ENCODE measurements at places on chromosomes 12 and 14. TPM values are rescaled to one million over a fixed set of nuclear protein-coding genes. Genes with fewer than 3 reads are reported as not detected.
A peak's percentile ranks its signal among the peaks of the same experiment; 100 is the strongest.

The TMEM132D gene
- total RNA-seq = 6.4 TPM

The TMEM119 gene
- 0.57 TPM for total RNA-seq

The ALDH1L2 gene
- 5.7 TPM for total RNA-seq

The RPL10L gene
- total RNA-seq = 6.9 TPM

The FAR2 gene
- total RNA-seq = 21.9 TPM

The NTF3 gene
- 12.7 TPM for total RNA-seq

The ITGB7 gene
- 0.34 TPM for total RNA-seq

The RAB21 gene
- total RNA-seq = 50.6 TPM

DNA sequence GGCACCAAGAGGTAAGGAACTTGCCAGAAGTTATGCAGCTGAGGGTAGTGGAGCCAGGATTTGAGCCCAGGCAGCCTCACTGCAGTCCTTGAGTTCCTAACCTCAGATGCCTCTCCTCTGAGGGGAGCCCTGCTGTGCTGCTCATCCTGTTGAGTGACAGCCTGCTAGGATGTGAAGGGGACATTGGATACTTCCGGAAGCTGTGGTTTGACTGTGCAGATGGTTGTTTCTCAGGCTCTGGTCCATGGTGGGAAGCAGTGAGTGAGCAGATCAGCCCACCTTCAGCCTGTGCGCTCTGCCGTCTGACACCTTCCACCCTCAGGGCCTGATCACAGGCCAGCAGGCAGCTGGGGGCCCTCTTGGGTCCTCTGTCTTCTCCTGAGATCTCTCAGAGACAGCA is 253.2 kb downstream of the CACNA1C start:
- DNase-seq = peak; percentile 61

DNA sequence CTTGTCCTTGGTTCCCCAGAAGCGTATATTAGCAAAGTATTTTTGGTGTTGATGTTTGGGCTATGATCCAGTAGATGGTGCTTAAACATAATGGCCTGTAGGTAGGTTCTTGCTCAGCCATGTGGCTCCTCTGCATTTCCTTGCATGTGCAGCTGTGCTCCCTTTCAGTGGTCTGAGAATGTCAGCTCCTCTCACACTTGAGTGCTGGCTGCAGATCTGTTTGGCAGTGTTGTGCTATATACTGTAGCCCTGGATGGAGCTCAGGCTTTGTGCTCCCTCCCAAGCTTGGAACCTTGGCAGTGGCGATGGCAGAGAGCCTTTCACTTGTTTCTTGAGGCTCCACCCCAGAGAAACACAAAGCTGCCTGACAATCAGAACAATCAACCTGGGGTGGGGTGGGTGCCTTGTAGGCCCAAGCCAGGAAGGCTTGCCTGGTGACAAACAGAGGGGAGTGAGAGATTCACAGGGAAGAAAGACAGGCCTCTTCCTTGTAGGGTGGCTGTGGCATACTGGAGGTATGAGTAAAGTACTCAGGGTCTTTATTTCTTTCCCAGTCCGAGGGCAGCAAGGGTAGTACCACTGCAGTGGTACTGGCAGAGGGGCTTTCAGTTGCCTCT is 255.3 kb downstream of the RAD51B start:
- no peak for DNase-seq

GRCh38 chr14:92323011-92323915 is at the start of gene SLC24A4:
Gene SLC24A4 (plus strand): TSS chr14:92323165. CDS start chr14:92323831, 666 bp downstream.
- DNase-seq = peak; percentile 16

GRCh38 chr12:4440187-4440941 is 5.3 kb downstream of the FGF6 start:
- no peak for DNase-seq

GRCh38 chr14:90805662-90806540 is 10.3 kb downstream of the TTC7B start:
- no peak for DNase-seq

DNA sequence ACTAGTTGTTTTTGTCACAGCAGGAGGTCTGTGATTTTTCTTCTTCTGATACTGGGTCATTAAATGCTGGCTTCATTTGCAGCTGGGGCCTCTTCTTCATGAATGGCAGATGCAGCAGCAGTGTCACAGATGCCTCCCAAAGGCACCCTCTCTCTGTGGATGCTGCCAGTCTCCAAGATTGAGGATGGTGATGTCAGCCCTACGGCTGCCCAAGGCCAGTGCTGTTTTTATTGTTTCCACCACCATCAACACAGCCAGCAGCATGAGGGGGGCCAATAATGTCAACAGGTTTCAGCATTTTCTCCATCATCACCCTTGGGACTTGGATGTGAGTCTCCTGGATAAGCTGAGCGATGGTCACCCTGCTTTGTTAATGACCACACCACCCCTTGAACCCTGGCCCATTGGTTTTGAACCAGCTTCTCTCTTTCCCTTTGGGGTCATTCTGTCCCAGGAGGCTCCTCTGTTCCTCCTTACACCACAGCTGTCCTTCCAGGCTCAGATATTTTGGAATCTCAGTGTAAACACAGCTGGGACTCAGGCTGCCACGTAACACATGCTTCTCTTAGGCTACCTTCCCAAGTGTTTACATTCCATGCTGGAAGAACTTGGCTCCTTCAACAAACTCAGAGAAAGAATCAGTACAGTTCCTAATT is 151.7 kb upstream of the DDHD1 start:
- DNase-seq = no peak

GRCh38 chr14:36524874-36525745 is 5.1 kb upstream of the NKX2-1 start:
- DNase-seq = peak; percentile 90

DNA sequence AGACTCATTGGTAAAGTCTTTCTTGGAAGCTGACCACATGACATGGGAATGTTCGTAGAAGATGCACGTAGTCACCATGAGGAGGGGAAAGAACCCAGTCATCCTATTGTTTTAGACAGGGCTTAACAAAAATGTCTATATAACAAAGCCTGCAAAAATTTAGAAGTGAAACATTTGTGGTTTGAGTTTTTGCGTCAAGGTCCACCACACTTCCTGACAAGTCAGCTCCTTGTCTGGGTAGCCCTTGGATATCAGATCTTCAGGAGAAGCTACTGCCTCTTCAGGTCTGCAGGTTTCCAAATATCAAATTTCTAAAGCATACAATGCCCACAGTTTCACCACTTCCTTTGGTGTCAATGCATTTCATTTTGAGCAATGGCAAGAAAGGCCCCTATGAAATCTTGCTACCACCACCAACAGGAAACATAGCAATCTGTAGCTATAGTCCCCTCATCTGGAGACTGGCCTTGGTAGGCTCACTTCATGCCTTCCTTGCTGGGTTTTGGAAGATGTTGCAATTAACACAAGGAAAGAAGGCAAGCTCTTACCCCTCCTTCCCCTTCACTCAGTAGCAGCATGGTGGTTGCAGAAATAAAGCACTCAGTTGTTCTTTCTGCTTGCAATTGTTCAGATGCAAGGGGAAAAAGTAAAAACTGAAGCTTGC is 235.2 kb downstream of the PCNX1 start:
- peak; percentile 67 for DNase-seq

DNA sequence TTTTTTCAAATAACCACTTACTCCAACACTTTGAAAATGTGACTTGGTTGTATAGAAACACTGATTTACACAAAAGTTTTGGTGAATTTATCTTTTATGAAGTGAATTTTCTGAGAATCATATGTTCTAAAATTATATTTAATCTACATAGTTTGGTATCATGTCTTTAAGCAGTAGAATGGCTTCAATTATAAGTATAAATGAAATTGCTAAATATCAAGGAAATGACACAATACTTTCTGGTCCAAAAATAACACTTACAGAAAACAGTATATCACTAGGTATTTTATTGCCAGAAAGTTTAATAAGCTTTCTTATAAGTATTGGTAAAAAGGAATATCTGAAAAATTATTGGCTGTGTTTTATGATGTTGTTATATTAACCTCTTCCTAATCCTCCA is 90.9 kb downstream of the SRGAP1 start:
- no peak for DNase-seq
